ENCODE measurements at places on chromosomes 16 and 17. TPM values are rescaled to one million over a fixed set of nuclear protein-coding genes. Genes with fewer than 3 reads are reported as not detected.

The CHP2 gene
- total RNA-seq: not detected

The ACSM2A gene
- total RNA-seq: not detected

The NECAB2 gene
- not detected for total RNA-seq

The OR1D2 gene
- total RNA-seq: not detected

The SERPINF2 gene
- 9.8 TPM for total RNA-seq

The KRTAP9-2 gene
- not detected for total RNA-seq

The MAPT gene
- 4.6 TPM for total RNA-seq

The CCL18 gene
- 7.7 TPM for total RNA-seq

The DRC3 gene
- 2.3 TPM for total RNA-seq

The ENPP7 gene
- not detected for total RNA-seq

The FSCN2 gene
- 4.2 TPM for total RNA-seq

The CES3 gene
- total RNA-seq: 0.63 TPM

The DHX58 gene
- 13.7 TPM for total RNA-seq

The CDK10 gene
- 20.3 TPM for total RNA-seq

The MYH11 gene
- 2,456 TPM for total RNA-seq

The NPLOC4 gene
- 77.3 TPM for total RNA-seq

The ABCC12 gene
- total RNA-seq: not detected

The FBXO39 gene
- total RNA-seq: not detected

The DHX38 gene
- 57.8 TPM for total RNA-seq

The CTRB2 gene
- 12.5 TPM for total RNA-seq

The ALDOC gene
- total RNA-seq: 43.7 TPM

The CD300H gene
- total RNA-seq: not detected

The NXN gene
- 13.9 TPM for total RNA-seq

The MARVELD3 gene
- not detected for total RNA-seq

The CALB2 gene
- total RNA-seq: not detected

The PRAC2 gene
- not detected for total RNA-seq

The CAVIN1 gene
- 579 TPM for total RNA-seq

The NLGN2 gene
- total RNA-seq: 20.8 TPM

The IGSF6 gene
- total RNA-seq: 4.2 TPM

The GFAP gene
- not detected for total RNA-seq

The HID1 gene
- total RNA-seq: 14.8 TPM

The CLEC18B gene
- total RNA-seq: 1.4 TPM

The CACNG1 gene
- total RNA-seq: not detected

The SLC43A2 gene
- 21.1 TPM for total RNA-seq

The KCNH6 gene
- not detected for total RNA-seq

The CDH13 gene
- total RNA-seq: 228 TPM

The TANC2 gene
- 42.7 TPM for total RNA-seq

The FN3KRP gene
- 15.6 TPM for total RNA-seq
